ENCODE measurements at places on chromosomes 7 and 10. TPM values are rescaled to one million over a fixed set of nuclear protein-coding genes. Genes with fewer than 3 reads are reported as not detected.

Gene SNX10
- total RNA-seq: 0.19 TPM

Gene AKR1C8
- total RNA-seq: not detected

Gene XRCC2
- 2.0 TPM for total RNA-seq

Gene CYP3A7
- total RNA-seq: not detected

Gene UTF1
- total RNA-seq: not detected

Gene TMEM72
- total RNA-seq: not detected

Gene TMEM178B
- not detected for total RNA-seq

Gene AKR1D1
- total RNA-seq: not detected

Gene NPY4R2
- not detected for total RNA-seq

Gene CPA4
- 0.27 TPM for total RNA-seq

Gene OGDHL
- total RNA-seq: 0.99 TPM

Gene GPR146
- 40.0 TPM for total RNA-seq

Gene MRPS33
- 31.8 TPM for total RNA-seq

Gene RP9
- total RNA-seq: 14.6 TPM

Gene ZP3
- total RNA-seq: 1.1 TPM

Gene C10orf105
- total RNA-seq: not detected

Gene NODAL
- total RNA-seq: not detected

Gene STOX1
- total RNA-seq: 0.09 TPM

Gene C10orf95
- not detected for total RNA-seq

Gene IDI1
- total RNA-seq: 28.6 TPM

Gene PNLIPRP3
- total RNA-seq: not detected

Gene SPDYE5
- not detected for total RNA-seq

Gene CRHR2
- not detected for total RNA-seq

Gene ANKRD22
- not detected for total RNA-seq

Gene ITIH5
- not detected for total RNA-seq

Gene GBX1
- total RNA-seq: not detected

Gene NPFFR1
- not detected for total RNA-seq

Gene IGFBP3
- 6.7 TPM for total RNA-seq

Gene FAM25G
- not detected for total RNA-seq

Gene SPDYE11
- total RNA-seq: not detected

Data from endothelial cell of coronary artery (primary cell).